AG10803 (cell line): ENCODE measurements at places on chromosomes 1 and 21.
A peak's percentile ranks its signal among the peaks of the same experiment; 100 is the strongest.

- peak; percentile 23 for DNase-seq
Observed at GRCh38 chr1:176949033-176949662, 215.4 kb downstream of the ASTN1 start.

- no peak for DNase-seq
Observed at GRCh38 chr1:48207536-48208075, 14.9 kb upstream of the SLC5A9 start.

DNA sequence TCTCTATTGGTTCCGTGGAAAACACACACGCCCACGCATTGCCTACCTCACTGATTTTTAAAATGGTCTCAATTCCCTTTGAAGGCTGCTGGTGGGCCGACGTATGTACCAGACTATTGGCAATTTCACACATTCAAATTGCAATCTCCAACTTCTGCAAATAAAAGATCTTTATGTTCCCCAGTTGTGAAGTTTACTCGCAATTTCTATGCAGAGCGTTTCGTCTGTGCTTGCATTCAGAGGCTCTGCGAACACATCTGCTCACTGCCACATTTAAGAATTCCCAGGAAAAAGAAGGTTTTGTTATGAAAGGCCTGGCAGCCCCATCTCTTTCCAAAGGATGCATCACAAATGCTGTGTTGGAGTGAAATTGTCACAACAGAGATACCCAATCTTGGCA, 288.0 kb upstream of the KAZN start:
- no peak for DNase-seq

GRCh38 chr1:6866825-6867224, 81.6 kb downstream of the CAMTA1 start:
- DNase-seq: no peak

GRCh38 chr1:154352581-154353459, 27.5 kb downstream of the ATP8B2 start:
- peak; percentile 65 for DNase-seq

- no peak for DNase-seq
Observed at GRCh38 chr1:188668083-188668482, 1809.6 kb downstream of the BRINP3 start.
